ENCODE measurements at places on chromosomes 6 and 20.

- no peak for DNase-seq
Measured at GRCh38 chr20:60271597-60271996, 313.4 kb downstream of the CDH26 start.

DNA sequence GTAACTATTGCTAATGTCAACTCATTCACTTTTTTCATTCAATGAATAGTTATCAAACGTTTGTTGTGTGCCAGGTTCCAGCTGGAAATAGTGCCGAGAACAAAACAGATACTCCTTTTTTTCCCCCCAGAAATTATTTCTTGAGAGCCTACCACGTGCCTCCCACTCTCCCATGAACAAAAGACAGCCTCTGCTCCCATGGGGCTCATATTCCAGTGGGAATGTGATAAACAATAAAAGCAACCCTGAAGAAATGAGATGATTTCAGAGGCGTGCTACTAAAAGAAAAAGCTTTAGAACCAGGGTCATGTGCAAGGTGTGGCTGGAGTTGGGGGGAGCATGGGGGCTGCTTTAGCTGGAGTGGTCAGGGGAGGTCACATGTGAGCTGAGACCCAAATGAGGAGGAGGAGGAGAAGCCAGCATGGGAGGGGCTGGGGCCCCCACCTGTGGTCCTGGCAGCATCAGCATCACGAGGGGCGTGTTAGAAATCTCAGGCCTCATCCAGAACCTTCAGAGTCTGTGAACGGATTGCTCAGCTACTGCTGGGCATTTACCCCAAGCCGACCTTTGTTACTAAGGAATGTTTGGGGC, 157.4 kb downstream of the EYA2 start:
- DNase-seq = no peak

DNA sequence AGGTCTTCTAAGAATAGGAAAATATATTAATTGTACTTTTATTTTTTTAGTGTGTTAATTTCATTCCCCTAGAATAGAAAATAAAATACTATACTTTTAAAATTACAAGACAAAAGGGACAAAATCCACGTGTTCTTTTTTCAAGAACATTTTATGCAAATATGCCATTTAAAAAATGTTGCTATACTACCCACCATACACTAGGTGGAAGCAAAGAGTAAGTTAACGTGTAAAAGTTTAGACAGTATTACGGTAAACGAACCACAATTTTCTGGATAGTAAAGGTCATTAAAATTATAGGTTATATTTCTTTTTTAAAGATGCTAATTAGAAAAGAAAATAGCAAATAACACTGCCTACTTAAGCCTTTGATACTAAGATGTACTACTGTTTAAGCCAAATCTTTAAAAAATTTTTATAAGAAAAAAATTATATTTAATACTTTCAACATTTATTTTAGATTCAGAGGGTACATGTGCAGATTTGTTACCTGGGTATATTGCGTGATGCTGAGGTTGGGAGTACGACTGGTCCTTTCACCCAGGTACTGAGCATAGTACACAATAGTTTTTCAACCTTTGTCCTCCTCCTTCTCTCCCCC, 287.6 kb downstream of the PHF3 start:
- peak; percentile 33 for DNase-seq

DNA sequence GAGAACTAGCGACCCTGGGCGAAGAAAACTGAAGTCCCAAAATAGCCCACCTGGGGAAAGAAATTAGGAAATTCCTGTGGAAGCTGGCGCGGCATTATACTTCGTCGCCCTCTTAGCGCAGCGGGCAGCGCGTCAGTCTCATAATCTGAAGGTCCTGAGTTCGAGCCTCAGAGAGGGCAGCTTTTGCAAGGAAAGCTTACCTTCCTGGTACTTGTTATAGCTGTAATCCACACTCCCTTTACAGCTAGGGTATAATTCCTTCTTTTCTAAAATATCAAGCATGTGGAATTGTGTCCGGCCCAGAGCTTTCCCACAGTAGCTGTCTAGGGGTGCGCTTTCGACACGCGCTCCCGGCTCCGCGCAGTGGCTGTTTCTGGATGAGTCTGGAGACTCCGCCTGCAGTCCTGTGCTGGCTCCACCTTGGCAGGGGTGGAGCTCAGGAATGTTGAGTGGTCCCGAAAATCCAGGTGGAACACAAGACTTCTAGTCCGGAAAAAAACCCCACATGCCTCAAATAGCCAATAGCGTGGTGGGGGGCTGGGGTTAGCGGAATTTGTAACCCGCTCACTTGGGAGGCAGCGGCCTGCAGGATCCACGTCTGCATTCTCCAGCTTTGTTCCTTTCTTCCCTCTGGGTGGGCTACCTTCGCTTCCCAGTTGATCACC, 83.7 kb upstream of the ZNF322 start:
- DNase-seq = peak; percentile 82

DNA sequence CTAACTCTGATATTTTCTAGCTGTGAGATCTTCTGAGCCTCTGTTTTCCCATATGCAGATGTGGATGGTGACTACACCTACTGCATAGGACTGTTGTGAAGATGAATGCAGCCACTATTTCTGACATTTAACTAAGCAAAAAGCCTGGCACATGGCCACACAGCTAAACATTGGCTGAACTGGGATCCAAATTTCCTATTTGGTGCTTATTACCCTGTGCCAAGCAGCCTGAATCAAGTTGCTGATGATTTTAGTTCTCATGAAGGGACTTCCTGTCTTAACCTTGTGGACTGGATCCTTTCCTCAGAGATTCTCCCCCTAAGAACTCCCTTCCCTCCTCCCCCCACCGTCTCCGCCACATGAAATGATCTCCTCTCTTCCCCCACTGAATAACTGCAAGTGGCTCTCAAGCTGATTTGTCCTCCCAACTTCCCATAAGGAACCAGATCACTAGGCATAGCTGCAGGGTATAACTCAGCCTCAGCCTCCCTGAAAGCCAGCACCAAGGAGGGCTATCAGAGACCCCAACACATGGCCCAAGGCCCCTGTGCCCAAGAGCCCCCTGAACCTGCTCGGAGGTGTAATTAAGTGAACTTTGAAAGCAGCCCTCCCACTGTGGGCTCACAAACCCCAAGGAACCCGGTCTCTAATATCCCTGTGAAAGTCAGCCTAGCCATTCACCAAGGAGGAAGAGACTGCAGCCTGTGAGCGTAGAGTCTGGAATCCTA, 55.7 kb downstream of the MAFB start:
- no peak for DNase-seq

DNA sequence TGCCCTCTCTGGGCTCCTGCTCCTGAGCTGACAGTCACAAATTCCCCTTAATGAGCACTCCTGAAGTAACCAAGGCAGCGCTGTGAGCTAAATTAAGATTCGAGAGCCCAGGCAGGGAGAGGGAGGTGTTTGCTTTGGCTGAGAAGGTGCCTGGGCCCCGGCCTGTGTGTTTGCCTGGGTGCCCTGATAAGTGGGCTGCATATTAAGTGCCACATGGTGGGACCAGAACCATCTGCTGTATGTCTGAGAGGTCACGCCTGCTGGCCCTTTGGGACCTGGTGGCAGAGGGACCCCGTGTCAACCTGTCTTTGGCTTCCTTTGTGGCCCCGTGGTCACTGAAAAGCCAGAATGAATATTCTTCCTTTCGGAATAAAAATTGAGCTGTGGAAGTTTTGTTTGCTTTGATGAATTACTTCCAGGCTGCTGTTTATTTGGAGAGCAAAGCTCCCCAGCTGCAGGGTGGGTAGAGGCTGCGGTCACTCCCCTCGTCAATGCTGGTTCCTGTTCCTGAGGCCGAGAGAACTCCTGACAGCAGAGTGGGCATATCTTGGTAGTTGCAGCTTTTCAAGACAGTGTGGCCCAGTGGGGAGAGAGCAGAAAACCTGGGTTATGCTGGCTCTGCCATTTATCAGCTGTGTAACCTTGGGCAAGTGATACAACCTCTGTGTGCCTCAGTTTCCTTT, 17.5 kb upstream of the KCNK16 start:
- no peak for DNase-seq

DNA sequence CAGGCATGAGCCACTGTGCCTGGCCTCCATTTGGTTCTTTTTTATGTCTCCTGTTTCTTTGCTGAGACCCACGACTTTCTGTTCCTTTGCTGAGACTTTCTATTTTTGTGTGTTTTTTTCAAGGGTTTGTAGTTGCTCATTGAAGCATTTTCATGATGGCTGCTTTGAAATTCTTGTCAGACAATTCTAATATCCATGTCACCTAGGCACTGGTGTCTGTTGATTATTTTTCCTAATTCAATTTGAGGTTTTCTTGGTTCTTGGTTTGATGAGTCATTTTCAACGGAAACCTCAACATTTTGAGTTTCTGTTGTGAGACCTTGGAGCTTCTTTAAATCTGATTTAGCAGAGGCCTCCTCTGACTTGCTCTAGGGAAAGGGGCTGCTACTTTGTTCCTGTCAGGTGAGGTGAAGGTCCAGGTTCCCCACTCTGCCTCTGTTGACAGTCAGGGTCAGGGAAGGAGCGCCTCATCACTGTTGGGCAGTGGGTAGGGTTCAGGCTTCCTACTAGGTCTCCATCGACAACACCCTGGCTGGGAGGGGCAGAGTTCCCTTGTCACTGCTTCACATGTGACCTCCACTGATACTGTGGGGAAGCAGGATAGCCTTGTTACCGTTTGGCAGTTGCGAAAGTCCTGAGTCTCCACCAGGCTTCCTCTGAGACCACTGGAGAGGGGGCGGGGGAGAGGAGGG, 67.2 kb upstream of the RNF24 start:
- peak; percentile 70 for DNase-seq

GRCh38 chr20:20428067-20428466, 60.2 kb downstream of the INSM1 start:
- no peak for DNase-seq

- DNase-seq = no peak
Measured at GRCh38 chr6:106102034-106102433, 15.9 kb downstream of the PRDM1 start.

DNA sequence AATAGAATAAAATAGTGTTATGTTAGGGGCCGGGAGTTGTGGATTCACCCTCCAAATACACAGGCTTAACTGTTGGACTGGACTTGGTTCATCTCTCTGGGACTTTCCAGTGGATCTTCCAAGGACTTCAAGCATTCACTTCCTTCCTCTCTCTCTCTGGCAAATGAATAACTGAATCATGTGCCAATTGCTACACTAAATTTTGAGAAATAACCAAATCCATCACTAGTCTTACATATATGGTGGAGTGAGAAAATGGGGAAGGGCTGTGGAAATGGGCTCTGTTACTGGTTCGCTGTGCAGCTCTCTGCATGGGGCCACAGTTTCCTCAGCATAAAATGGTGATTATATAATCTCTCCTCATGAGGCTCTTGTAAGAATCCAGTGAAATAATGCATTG, 6.8 kb upstream of the KIAA1755 start:
- DNase-seq = no peak

- DNase-seq = peak; percentile 53
Measured at GRCh38 chr6:71238351-71238750, 50.3 kb upstream of the OGFRL1 start.

GRCh38 chr6:118709859-118710350, 58.5 kb upstream of the CEP85L start:
- DNase-seq = peak; percentile 89

DNA sequence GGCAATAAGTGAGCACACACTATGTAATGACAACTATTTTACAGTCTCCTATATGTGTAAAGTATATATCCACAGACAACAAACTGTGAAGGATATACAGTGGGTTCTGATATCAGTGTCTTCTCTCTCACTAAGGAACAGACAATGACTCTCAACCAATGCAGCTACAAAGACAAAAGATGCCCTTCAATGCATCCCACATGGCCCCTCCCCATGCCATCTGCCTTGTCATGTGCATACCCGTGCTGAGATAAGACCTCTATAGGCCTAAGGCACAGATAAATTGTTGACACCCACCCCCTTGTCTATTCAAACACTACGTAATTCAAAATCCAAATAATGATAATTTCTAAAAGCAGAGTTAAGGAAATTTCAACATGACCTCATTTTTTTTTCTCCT, 1123.5 kb upstream of the MAP3K7 start:
- DNase-seq = no peak

DNA sequence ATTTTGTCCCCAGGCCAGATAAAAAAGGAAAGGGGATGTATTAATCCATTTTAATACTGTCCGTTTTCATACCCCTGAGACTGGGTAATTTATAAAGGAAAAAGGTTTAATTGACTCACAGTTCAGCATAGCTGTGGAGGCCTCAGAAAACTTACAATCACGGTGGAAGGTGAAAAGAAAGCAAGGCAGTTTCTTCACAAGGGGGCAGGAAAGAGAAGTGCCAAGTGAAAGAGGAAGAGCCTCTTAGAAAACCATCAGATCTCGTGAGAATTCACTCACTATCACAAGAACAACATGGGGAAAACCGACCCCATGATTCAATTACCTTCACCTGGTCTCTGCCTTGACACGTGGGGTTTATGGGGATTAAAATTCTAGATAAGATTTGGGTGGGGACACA, 152.5 kb downstream of the IBTK start:
- no peak for DNase-seq

- DNase-seq = peak; percentile 13
Measured at GRCh38 chr6:19159089-19159488, 678.1 kb upstream of the ID4 start.

DNA sequence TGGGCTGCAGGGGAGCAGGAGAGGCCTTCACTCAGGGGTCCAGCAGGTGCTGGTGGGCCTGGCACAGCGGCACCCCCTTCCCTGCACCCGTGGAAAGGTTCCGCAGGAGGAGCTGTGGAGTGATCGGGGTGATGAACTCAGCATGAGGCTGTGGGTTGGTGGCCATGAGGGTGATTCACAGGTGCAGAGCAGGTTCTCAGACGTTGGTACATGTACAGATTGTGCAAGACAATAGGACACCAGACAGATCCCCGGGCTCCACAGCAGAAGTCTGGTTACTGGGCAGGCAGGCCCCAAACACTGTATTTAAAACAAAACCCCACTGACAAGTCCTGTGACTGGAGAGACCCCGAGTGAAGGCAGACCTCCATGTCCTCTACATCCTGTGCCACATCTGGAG, 151.6 kb upstream of the CDH4 start:
- no peak for DNase-seq

- no peak for DNase-seq
Measured at GRCh38 chr6:132725947-132726607, 12.2 kb upstream of the VNN1 start.

DNA sequence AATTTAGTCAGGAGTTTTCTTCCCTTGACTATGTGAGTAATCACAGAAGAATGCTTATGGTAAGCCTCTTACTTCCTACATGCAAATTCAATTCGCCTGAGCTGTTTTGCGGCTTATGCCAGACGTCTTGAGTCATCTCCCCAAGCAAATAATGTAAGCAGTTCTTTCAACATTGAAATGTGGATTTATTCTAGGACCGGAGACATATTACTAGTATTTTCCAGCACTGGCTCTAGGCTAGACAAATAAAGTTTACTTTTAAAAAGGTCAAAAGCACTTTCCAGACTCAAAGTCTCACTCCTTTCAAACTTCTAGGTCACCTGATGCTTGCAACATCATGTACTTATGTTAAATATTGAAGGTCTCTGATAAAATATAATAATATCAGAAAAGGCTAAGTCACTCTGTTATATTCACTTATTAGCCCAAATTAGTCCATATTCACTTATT, 38.1 kb upstream of the NOX3 start:
- peak; percentile 100 for DNase-seq

DNA sequence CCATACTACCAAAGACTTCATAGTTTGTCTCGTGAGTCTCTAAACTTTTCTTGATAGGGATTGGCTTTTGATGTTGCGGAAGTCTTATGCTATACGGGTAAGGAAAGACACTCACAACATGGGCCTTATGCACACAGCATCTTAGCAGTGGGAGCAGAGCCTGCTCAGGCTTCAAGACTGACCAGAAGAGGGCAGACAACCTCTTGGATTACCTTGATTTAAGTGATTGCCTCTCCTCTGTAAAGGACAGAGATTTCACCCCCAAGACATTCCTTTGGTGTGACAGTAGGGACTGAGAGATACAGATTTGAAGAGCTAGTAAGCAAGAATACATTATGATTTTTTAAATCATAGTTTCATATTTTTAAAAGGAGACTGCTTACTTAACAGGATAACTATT, 71.0 kb upstream of the SAMD3 start:
- peak; percentile 74 for DNase-seq
